ENCODE measurements at places on chromosomes 12 and 14.
A peak's percentile ranks its signal among the peaks of the same experiment; 100 is the strongest.

DNA sequence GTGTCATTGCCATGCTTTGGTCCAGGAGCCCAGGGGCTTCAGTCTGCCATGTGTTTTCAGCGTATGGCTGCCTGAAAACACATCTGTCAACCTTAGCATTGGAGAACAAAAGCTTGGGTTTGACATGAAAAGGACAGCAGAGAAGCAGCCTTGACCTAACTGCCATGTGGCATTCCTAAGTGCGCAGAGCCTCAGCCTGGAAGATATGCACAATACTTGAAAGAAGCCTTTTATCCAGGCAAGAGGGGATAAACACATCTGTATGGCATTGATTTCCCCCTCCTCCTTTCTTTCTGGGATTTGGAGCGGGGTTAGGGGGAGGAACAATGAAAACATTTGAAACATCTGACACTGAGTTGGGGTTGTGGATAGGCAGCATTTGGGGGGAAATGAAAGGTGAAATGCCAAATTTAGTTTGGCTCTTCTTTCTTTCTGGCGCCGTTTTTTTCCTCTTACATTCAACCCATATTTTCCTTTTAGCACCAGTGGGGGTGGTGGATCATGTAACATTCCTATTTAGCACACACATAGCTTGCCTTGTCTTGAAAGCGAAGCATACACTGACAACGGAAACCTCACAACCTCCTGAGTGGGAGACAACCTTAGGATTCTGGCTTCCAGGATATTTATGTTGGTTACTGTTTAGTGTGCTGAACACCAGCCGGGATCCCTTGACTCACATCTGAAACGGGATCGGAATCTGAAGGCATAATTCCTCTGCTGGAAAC lies 177.0 kb downstream of the C12orf75 start:
- DNase-seq: no peak

DNA sequence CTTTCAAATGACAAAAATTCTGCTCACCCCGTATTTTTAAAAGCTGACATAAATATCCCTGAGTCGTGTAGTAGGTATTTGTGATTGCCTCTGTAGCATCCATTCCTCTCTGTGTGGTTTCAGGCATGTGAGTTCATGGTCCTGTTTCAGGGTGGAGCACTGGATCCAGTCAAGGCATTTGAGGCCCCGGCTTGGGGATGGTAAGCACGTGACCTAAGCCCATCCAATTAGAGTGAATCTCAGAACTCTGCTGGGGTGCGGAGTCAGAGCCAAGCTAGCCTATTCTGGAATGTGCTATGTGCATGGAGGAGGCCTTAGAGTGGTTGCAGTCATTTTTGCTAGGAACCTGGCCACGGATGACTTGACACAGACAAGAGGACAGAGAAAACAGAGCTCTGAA lies 4.3 kb upstream of the CSRP2 start:
- no peak for DNase-seq

- DNase-seq: no peak
Measured at GRCh38 chr14:59900556-59900955, 19.4 kb upstream of the LRRC9 start.

GRCh38 chr12:7152818-7153217 lies 22.6 kb downstream of the CLSTN3 start:
- no peak for DNase-seq

GRCh38 chr14:73313151-73313550 lies 75.8 kb downstream of the PAPLN start:
- no peak for DNase-seq

DNA sequence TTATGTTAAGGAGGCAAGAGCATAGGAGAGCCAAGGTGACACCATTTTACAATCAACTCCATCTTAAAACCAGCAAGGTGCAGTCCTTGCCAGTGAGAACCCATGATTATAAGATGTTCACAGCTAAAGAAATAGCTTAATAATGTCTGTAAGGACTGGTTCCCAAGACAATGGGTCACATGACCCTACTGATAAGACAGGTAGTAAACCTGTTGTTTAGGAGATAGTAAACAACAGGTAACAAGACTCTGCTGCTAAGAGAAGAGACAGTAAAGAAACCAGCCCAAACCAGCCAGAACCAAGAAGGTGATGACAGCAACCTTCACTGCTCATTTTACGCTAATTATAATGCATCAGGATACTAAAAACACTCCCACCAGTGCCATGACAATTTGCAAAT lies 23.2 kb upstream of the BCAT1 start:
- DNase-seq: no peak

GRCh38 chr12:76346798-76347420 lies 1.3 kb downstream of the BBS10 start:
- no peak for DNase-seq

- no peak for DNase-seq
Measured at GRCh38 chr12:119005913-119006312, 24.6 kb downstream of the SRRM4 start.

DNA sequence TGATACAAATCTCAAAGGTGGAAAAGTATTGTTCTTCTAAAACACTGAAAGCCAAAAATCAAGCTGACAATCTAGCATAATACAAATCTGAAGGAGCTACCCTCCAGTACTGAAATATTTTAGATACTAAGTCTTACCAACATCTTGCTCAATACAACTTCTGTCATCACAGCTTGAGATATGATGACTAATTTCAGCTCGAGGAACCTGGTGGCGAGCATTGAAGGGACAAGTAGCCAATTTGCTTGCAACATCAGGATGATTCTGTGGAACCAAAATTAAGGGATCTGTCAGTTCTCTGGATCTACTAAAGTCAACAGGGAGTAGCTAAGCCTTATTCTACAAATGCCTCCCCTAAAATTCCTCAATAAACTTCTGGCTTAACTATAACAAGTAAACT lies 10.4 kb downstream of the GTSF1 start:
- DNase-seq: no peak

DNA sequence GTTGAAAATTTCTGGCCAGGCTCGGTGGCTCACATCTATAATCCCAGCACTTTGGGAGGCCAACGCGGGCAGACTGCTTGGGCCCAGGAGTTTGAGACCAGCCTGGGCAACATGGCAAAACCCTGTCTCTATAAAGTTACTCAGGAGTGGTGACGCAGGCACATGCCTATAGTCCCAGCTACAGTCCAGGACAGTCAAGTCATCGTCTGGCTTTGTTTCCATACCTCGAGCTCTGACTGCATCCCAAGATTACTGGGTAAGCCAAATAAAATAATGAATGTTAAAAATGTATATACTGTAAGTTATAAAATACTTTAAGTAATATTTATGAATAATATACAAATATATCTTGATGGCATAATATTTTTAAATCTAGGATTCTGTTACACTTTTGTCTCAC lies 23.0 kb upstream of the GXYLT1 start:
- DNase-seq: no peak

- no peak for DNase-seq
Measured at GRCh38 chr14:64515053-64515452, 10.5 kb downstream of the ZBTB1 start.

GRCh38 chr14:57498035-57498434 lies 4.4 kb upstream of the CCDC198 start:
- no peak for DNase-seq

- no peak for DNase-seq
Measured at GRCh38 chr12:67382241-67382871, 113.2 kb downstream of the CAND1 start.

DNA sequence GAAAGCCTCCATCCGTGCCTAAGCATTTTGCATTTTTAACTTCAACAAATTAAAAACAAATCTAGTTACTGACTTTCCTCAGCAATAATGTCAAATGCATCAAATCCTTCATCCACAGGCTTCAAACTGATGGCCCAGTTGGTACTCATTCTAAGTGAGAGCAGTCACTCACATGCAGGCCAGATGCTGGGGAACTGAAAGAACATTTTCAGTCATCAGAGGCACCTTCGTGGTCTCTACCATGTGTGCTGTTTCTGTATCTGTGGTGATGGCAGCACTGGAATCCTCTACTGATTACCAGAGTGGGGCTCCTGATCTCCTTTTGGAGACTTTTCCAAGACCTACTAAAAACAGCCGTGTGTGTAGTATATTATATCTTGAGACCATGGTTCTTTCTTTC lies 145.2 kb downstream of the PRIMA1 start:
- DNase-seq: no peak

- peak; percentile 47 for DNase-seq
Measured at GRCh38 chr12:116236148-116236731, 41.3 kb downstream of the MED13L start.

DNA sequence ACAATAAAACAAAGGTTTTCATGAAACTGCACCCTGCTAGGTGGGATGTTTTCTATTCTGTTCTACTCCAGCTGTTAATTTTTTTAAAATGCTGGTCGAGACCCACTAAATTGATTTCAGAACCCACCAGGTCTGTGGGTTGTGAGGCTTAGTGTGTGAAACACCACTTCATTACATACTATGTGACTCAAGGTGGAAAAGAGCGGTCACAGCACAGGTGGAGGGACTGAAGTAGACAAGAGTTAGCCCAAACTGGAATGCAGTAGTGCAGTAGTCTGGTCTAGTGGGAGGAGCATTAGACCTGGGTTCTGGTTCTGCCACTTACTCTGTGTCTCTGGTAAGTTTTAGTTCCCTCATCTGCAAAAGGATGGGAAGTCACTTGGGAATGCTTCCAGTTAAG lies 12.2 kb downstream of the DDX55 start:
- no peak for DNase-seq

DNA sequence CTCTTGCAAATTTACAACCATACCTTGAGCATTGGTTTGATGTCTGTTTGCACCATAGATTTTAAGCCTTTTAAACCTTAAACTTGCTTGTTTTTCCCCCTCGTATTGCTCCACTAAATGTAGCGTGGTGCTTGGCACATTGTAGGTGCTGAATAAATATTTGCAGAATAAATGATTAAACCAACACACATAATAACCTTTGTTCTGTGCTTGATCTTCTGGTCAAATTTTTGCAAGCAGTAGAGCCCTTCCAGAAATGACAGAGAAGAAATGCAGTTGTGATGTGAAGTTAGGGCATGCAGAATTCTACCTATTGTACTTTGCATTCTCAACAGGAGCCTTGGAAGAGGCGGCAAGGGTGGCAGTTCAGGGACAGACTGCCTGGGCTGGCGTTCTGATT lies 394.4 kb upstream of the TBX3 start:
- no peak for DNase-seq

DNA sequence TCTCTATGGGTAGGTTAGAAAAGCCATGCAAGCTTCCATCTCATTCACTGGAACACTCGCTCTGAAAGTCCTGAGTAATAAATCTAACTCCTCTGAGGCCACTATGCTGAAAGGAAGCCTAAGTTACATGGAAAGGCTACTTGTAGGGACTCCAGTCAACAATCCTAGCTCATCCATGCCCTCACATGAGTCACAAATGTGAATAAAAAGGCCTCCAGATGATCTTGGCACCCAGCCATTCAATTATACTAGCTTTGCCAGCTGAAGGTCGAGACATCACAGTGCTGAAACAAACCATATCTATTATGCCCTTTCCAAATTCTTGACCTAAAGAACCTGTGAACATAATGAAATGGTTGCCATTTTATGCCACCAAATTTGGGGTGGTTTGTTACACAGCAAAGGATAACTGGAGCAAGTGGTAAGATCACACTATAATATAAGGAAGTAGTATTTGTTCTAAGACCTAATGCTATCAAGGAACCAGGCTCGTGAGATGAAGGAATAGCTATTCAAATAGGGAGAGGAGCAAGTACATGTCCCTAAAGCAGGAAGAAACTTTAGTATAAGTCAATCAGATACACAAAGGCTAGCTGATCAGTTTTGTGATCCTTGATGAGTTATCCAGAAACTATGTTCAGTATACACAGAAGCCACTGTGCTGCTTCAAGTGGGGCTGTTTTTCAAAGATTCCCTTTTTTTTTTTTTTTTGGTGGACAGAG lies 142.1 kb downstream of the MED13L start:
- DNase-seq: no peak

DNA sequence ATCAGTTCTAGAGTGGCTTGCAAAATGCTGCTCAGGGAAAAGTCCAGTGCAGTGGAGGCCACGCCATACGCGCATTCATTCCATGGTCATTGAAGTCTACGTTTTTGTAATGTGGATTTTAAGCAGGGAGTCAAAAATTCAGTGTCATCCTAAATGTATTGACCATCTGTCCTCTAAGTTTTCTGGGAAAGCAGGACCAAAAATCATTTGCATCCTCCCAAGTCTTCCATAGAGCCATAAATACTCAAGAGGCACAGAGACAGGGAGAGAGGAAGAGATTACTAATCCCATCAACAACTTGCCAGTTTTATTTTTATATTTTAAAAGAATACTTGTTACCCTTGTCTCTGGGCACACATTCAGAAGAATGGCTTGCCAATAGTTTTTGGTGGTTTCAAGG lies 36.9 kb downstream of the RHOJ start:
- no peak for DNase-seq

GRCh38 chr14:97290065-97290464 lies 492.9 kb downstream of the VRK1 start:
- no peak for DNase-seq

GRCh38 chr12:33605757-33606156 lies 166.1 kb upstream of the SYT10 start:
- no peak for DNase-seq

GRCh38 chr14:70002589-70003346 lies 123.6 kb downstream of the SMOC1 start:
- no peak for DNase-seq

DNA sequence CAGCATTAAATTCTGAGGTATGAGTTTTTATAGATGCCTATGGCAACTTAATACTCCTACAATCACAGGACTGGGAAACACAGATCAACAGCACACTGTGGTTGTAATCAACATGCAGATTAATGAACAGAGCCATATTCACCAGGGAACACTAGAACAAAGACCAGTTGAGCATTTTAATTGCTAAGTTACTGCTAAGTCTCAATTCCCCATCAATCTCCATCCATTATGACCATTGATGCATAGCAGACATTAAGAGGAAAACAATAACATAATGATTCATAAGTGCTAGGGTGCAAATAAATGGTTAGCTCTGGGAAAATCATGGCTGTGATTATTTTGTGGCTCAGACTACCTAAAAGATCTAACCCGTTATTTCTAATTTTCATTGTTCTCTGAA lies 505.6 kb downstream of the TRHDE start:
- no peak for DNase-seq

- DNase-seq: no peak
Measured at GRCh38 chr14:39664646-39665045, 232.4 kb upstream of the FBXO33 start.

DNA sequence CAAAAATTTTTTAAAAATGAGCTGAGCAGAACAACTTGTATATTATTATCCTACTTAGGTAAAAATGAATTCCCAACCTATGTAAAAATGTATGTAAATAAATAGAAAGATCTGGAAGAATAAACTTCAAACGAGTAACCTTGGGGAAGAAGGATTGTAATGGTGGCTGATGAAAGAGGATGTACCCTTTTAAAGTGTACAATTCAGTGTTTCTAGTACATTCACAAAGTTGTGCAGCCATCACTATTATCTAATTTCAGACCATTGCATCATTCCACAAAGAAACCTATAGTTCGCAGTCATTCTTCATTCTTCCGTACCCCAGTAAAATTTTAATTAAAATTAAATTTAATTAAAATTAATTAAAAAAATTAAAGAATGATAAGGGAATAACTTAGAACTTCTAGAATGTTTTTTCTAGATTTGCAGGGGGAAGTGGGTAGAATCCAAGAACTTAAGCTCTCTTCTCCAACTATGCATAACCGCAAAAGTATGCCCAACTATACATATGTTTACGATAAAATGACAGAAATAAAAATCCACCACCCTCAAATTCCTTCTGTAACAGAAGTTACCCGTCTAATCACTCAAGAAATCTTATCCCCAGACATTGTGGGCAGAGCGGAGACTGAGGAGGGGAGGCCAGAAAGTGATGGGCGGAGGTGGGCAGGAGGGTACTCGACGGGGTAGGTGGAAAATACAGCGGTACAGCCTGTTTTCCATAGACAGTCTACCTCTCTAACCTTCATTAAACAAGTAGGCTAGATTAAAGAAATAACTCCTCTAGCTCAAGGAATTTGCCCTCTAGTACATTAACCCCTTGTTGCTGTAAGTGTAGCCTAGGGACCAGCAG lies 921 bp downstream of the DEPDC4 start:
- DNase-seq: no peak
